ENCODE measurements at places on chromosomes 3 and 15.

DNA sequence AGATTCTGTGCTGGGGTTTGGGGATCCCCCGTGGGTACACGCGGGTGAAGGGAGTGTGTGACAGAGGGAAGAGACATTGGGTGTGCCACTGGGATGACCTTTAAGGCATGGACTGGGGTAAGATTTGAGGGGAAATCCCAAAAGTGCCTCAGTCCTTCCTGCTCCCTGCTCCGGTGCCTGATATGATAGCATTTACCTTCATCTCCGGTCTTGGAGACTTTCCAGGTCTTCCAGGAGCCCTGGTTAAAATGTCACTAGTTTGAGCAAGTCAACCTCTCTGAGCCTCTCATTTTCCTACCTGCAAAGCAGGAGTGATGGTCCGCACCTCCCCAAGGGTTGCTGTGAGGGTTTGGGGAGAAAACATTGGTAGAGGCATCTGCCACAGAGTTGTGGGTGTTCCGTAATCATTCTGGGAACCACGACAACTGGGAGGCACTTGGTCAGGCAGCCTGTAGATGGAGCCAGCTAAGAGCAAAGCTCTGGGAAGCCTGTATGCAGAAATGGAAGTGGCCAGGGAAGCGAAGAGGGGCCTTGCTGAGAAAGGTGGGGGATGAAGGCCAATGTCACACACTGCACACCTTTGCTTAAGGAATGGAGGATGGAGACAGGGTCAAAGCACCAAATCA, 33.9 kb upstream of the KIF23 start:
- H3K27ac ChIP-seq, result no peak overlapping the region
- no peaks in the 10 kb centered on the region for H3K36me3 ChIP-seq
- H3K4me3 ChIP-seq, result no peak overlapping the region
- no peaks in the 10 kb centered on the region for H3K4me1 ChIP-seq
- no peak for DNase-seq

GRCh38 chr3:35857004-35857403, 217.7 kb downstream of the ARPP21 start:
- H3K27me3 ChIP-seq, result no peaks in the 10 kb centered on the region
- no peaks in the 10 kb centered on the region for H3K36me3 ChIP-seq
- H3K4me3 ChIP-seq, result no peak overlapping the region
- H3K27ac ChIP-seq, result no peak overlapping the region
- H3K4me1 ChIP-seq, result no peaks in the 10 kb centered on the region
- no peak for DNase-seq

GRCh38 chr15:80591938-80592825, 102.9 kb upstream of the ABHD17C start:
- H3K4me3 ChIP-seq, result no peak overlapping the region
- DNase-seq, result no peak
- H3K4me1 ChIP-seq, result peaks cover 15% of the 10 kb centered on the region
- no peak overlapping the region for H3K27ac ChIP-seq

DNA sequence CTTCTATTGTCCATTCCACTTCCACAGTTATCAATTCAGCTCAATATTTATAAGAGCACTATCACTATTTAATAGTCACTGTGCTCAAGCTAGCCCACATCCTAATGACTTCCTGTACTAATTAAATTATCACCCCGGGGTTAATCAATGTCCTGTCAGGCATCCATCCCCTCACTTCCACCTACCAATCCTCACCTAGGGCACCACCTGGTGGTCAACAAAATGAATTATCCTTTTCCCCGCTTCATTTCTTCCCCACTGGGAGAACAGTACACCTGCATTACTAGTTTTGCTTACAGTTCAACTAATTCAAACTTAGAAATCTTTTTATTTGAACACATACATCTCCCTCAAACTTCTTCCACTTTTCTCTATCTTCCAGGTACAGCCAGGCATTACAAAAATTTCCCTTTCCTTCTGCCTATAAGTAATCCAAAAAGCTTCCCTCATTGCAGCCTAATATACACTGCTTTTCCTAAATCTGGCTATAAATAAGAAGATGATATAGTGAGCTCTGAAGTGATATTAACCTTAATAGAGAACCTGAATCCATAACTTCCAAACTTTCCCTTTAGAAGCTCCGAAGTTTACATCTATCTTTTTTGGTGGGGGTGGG, 68.5 kb downstream of the TMCC1 start:
- H3K4me3 ChIP-seq, result no peak overlapping the region
- H3K36me3 ChIP-seq, result no peaks in the 10 kb centered on the region
- DNase-seq, result peak; percentile 72

DNA sequence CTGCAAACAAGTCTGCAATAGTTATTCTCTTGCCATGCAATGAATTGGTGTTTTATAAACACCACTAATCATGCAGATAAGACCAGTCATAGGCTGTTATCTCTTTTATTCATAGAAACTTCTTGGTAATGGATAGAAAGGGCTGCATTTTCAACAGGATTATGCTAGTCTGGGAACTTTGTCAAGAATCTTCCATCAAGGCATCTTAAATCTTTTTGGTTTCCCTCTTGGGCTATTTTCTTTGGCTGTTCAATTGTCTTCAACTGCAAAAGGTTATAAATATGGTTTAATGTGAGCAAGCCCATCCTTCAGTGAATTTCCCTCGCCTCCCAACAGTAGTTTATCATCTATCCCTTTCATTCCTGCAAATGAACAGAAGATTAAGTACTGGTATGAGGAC, 59.0 kb upstream of the MINAR1 start:
- no peaks in the 10 kb centered on the region for H3K4me1 ChIP-seq
- H3K4me3 ChIP-seq, result no peak overlapping the region
- no peaks in the 10 kb centered on the region for H3K36me3 ChIP-seq
- no peak for DNase-seq

GRCh38 chr3:81674690-81675089, 86.8 kb downstream of the GBE1 start:
- no peaks in the 10 kb centered on the region for H3K4me1 ChIP-seq
- no peaks in the 10 kb centered on the region for H3K36me3 ChIP-seq
- H3K27me3 ChIP-seq, result no peaks in the 10 kb centered on the region
- no peak for DNase-seq
- H3K4me3 ChIP-seq, result no peak overlapping the region

GRCh38 chr15:68677996-68678395, 99.2 kb downstream of the CORO2B start:
- no peak overlapping the region for H3K4me3 ChIP-seq
- H3K27ac ChIP-seq, result no peak overlapping the region
- H3K4me1 ChIP-seq, result no peaks in the 10 kb centered on the region
- no peaks in the 10 kb centered on the region for H3K27me3 ChIP-seq

- no peak overlapping the region for H3K27ac ChIP-seq
- no peaks in the 10 kb centered on the region for H3K27me3 ChIP-seq
- H3K4me3 ChIP-seq, result no peak overlapping the region
- DNase-seq, result no peak
Measured at GRCh38 chr3:42638339-42638842, 15.1 kb upstream of the ZBTB47 start.

GRCh38 chr3:151345859-151346258, 16.5 kb upstream of the P2RY13 start:
- H3K4me1 ChIP-seq, result no peaks in the 10 kb centered on the region
- no peak overlapping the region for H3K27ac ChIP-seq
- no peak overlapping the region for H3K4me3 ChIP-seq
- H3K27me3 ChIP-seq, result no peaks in the 10 kb centered on the region

DNA sequence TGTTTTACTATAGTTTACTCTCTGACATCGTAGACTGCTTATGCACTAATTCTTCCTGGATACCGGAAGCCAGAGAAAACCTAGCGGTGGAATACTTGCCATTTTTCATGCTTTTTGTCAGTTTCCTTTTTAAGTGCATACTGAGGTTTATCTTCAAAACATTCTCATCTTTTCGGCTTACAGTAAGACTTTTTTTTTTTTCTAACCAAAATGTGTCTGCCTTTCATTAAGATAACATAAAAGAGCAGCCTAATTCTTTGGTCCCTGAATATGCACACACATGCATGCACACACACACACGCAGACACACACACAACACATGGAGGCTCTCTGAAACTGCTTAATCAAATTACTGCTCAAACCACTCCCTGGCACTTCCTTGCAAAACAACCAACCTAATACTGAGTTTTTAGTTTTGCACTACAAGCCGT, 1.3 kb downstream of the ZNF445 start:
- no peaks in the 10 kb centered on the region for H3K36me3 ChIP-seq
- H3K27me3 ChIP-seq, result no peaks in the 10 kb centered on the region
- H3K27ac ChIP-seq, result no peak overlapping the region
- peak overlapping the region; percentile 67 for H3K4me3 ChIP-seq
- no peak for DNase-seq
- peaks cover 12% of the 10 kb centered on the region for H3K4me1 ChIP-seq

DNA sequence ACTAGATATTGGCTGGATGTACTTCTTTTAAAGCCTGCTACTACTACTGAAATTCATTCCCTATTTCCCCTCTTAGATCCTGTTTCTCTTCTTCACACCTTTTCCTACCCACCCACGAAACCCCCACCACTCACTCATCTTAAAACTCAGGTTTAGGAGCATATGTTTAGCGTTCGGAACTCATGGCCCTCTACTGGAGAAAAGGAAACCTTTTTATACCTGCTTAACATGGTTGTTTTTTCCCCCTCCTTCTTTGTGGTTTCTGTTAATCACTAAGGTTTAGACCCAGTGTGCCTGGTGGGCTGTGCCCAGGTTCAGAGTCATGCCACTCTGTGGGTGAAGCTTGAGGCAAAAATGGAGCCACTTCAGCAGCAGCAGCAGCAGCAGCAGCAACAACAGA, 2.6 kb downstream of the ARID3B start:
- H3K27me3 ChIP-seq, result no peaks in the 10 kb centered on the region
- no peak for DNase-seq
- no peaks in the 10 kb centered on the region for H3K36me3 ChIP-seq
- peaks cover 12% of the 10 kb centered on the region for H3K4me1 ChIP-seq
- no peak overlapping the region for H3K27ac ChIP-seq

GRCh38 chr3:126530171-126531050, 6.5 kb downstream of the CHST13 start:
- H3K4me3 ChIP-seq, result no peak overlapping the region
- peaks cover 27% of the 10 kb centered on the region for H3K4me1 ChIP-seq
- peaks cover 4% of the 10 kb centered on the region for H3K36me3 ChIP-seq
- no peaks in the 10 kb centered on the region for H3K27me3 ChIP-seq
- no peak for DNase-seq

DNA sequence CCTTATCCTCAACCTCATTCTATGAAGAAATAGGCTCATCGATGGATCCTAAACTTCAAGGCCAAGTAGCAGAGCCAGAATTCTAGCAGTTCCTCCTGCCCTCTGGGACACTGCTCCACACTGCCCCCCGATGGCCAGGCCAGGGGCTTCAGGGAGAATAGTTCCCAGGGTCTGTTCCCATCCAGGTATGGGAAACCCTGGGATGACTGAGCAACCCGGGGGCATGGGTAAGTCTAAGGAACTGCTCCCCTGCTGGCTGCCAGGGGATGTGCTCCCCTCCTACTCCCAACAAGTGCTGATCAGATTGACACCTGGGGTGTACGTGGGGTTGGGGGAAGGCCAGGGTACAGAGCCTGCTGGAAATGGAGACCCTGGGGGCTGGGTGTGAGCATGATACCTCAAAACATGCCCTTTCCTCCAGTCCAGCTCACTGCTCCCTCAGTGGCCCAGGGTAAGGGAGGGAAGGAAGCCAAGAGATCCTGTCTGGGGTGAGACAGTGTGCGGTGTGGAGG, 7.6 kb downstream of the ULK3 start:
- peak; percentile 76 for DNase-seq
- H3K4me3 ChIP-seq, result no peak overlapping the region
- H3K27me3 ChIP-seq, result no peaks in the 10 kb centered on the region
- H3K36me3 ChIP-seq, result no peaks in the 10 kb centered on the region
- H3K27ac ChIP-seq, result no peak overlapping the region

DNA sequence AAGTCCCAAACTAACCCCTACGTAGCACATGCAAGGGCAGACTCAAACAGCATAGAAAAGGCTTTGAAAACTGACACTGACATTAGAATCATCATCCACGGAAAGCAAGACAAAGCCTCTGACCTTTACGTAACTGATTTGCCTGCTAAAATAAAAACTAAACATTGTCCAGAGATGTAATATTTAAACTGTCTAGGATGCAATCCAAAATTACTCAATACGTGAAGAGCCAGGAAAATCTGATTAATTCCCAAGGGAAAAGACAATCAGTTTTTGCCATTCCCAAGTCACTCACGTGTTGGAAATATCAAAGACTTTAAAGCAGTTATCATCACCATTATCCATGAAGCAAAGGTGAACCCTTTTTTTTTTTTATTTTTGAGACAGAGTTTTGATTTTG, 13.3 kb upstream of the IQCF1 start:
- no peaks in the 10 kb centered on the region for H3K36me3 ChIP-seq
- H3K4me1 ChIP-seq, result no peaks in the 10 kb centered on the region
- DNase-seq, result no peak
- H3K27me3 ChIP-seq, result no peaks in the 10 kb centered on the region

GRCh38 chr15:65383456-65383855, 5.7 kb upstream of the IGDCC3 start:
- H3K4me1 ChIP-seq, result peaks cover 19% of the 10 kb centered on the region

DNA sequence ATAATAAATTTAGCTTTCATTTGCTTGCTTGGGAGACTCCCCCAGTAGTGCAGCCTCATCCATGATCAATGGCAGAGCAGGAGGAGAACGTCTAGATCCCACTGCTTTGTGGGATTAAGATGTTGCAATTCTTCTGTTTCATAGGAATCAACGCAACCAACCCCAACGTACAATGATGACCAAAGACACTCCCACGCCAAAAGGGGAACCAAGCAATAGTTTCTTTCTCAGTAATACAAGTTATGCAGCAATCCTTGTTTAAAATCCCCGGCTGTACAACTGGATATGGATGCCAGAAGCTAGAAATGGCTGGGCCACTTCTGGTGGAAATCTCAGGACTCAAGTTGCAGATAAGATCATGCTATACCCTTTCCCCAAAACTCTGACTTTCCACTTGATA, 411.2 kb downstream of the VPS13C start:
- H3K4me3 ChIP-seq, result no peak overlapping the region
- H3K27ac ChIP-seq, result no peak overlapping the region
- H3K27me3 ChIP-seq, result peaks cover 1% of the 10 kb centered on the region
- DNase-seq, result no peak

- DNase-seq, result peak; percentile 72
- H3K36me3 ChIP-seq, result no peaks in the 10 kb centered on the region
- H3K4me1 ChIP-seq, result peaks cover 6% of the 10 kb centered on the region
- peak within 1 kb of the TSS; percentile 14 for H3K27ac ChIP-seq
Measured at GRCh38 chr3:64687781-64688604, at the start of gene ADAMTS9. TSS of gene ADAMTS9 (minus strand) at chr3:64688000. CDS start at chr3:64687657, 343 bp downstream.

DNA sequence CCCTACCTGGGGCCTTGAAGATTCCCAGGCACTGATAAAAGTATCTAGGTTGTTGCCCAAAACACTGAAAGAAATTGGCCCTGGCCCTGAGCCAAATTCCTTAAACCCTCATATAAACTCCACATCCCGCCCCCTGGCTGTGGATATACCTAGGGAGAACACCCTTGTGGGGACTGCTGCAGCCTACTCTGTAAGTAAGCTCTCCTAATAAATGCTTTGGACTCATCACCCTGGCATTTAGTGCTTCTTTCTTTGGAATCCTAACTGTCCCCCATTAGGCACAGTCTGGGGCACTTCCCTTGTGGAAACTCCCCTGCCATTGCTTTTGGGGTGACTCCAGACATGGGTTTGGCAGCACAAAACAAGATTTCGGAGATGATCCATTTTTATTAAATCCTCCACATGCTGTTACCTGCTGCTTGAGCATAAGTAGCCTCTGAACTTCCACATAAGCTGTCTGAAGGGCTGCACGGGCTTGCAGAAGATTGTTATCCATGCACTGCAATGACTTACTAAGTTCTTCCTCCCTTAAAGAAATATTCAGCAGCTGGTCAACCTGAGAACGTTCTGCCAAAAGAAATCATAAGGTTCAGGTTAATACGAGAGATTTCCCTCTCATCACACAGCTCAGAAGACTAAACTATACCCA, 46.4 kb downstream of the ZNF106 start:
- no peaks in the 10 kb centered on the region for H3K4me1 ChIP-seq
- H3K4me3 ChIP-seq, result no peak overlapping the region
- no peak overlapping the region for H3K27ac ChIP-seq
- DNase-seq, result no peak
- H3K27me3 ChIP-seq, result no peaks in the 10 kb centered on the region

Data from Caco-2 (cell line).